ENCODE measurements at places on chromosomes 16 and 17. TPM values are rescaled to one million over a fixed set of nuclear protein-coding genes. Genes with fewer than 3 reads are reported as not detected.

DNA sequence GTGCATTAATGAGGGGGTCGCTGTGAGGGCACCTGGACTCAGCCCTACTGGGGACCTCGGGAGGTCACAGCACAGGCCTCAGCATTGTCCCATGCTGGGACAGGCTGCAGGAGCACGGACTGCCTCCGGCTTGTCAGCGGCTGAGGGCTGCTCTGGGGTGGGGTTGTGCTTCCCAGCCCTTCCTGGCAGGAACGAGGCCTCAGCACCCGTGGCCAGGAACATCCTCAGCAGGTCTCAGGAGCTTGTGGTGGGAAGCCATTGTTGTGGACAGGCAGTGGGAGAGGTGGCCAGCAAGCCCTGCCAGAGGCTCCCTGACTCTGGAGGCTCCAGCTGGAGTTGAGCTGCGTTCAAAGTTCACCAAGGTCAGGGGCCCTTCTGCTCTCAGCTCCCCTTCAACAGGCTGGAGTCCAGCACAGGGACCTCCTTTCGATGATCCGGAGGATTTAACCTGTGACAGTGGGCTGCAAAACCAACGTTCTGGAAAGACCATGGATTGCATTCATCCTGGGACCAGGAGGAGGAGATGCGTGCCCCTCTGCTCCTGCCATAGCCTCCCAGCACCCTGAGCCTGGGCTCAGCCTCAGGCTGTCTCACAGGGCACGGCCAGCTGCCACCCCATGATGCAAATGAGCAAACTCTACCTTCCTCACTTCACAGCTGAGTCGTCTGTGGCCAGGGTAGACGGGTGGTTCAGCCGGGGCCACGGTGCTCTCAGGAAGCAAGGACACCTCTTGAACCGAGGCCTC is 32.6 kb downstream of the FOXL1 start:
- H3K4me1 ChIP-seq = no peaks in the 10 kb centered on the region
- no peaks in the 10 kb centered on the region for H3K27me3 ChIP-seq
- H3K27ac ChIP-seq = no peak overlapping the region
- H3K36me3 ChIP-seq = no peaks in the 10 kb centered on the region

- peak overlapping the region; percentile 85 for H3K27ac ChIP-seq
- no peaks in the 10 kb centered on the region for H3K27me3 ChIP-seq
- H3K4me3 ChIP-seq = no peak overlapping the region
- H3K4me1 ChIP-seq = peaks cover 45% of the 10 kb centered on the region
Observed at GRCh38 chr16:4011225-4011939, 104.9 kb downstream of the ADCY9 start.

DNA sequence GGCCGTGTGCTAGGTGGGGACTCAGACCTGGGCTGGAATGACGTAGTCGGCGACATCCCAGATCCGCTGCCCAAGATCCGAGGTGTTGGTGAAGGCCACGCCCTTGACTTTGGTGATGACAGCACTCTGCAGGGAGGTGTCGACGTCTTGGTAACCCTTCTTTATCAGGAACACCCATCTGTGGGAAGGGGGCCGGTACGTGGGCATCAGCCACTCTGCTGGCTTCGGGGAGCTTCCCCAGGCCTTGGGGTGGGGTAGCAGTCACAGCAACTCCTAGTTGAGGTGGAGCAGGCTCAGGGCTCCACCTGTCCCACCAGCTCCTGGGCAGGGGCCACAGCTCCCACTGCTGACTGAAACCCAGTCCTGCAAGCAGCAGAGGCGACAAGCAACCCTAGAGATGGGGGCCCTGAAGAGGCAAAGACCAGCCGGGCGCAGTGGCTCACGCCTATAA is 4.3 kb downstream of the P2RX5 start:
- no peaks in the 10 kb centered on the region for H3K27me3 ChIP-seq
- H3K36me3 ChIP-seq = no peaks in the 10 kb centered on the region
- H3K4me1 ChIP-seq = peaks cover 20% of the 10 kb centered on the region
- no peak overlapping the region for H3K4me3 ChIP-seq

DNA sequence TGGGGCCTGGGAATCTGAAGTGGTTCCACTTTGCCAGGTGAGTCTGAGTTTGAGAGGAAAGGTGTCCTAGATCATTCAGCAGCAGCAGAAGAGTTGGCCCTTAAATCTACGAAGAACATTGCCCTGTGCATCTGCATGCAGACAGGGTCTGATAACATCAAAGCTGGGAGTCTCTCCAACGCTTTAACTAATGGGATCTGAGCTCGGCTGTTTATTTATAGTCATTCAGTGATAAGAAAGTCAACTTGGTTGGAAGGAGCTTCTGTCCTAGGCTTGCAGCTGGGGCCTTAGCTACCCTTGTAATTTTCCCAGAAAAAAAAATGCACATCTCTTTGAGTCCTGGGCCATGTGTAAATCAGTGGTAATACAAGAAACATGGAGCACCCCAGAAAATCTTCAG is 418.0 kb upstream of the HSBP1 start:
- H3K4me3 ChIP-seq = no peak overlapping the region
- H3K27ac ChIP-seq = no peak overlapping the region
- no peak for DNase-seq
- H3K36me3 ChIP-seq = no peaks in the 10 kb centered on the region
- H3K27me3 ChIP-seq = no peaks in the 10 kb centered on the region

- DNase-seq = no peak
- H3K36me3 ChIP-seq = no peaks in the 10 kb centered on the region
- H3K27me3 ChIP-seq = no peaks in the 10 kb centered on the region
- no peak overlapping the region for H3K27ac ChIP-seq
- H3K4me3 ChIP-seq = no peak overlapping the region
- peaks cover 5% of the 10 kb centered on the region for H3K4me1 ChIP-seq
Observed at GRCh38 chr16:68503334-68503733, 35.8 kb upstream of the ZFP90 start.

- H3K4me3 ChIP-seq = no peak overlapping the region
- peak; percentile 50 for DNase-seq
- H3K36me3 ChIP-seq = no peaks in the 10 kb centered on the region
- no peaks in the 10 kb centered on the region for H3K27me3 ChIP-seq
- no peak overlapping the region for H3K27ac ChIP-seq
Observed at GRCh38 chr16:61887903-61888302, 148.3 kb downstream of the CDH8 start.

- peaks cover 94% of the 10 kb centered on the region for H3K36me3 ChIP-seq
- H3K27me3 ChIP-seq = no peaks in the 10 kb centered on the region
- no peak overlapping the region for H3K27ac ChIP-seq
- no peak overlapping the region for H3K4me3 ChIP-seq
- no peak for DNase-seq
Observed at GRCh38 chr17:75623386-75623785, 9.8 kb upstream of the SMIM5 start.

DNA sequence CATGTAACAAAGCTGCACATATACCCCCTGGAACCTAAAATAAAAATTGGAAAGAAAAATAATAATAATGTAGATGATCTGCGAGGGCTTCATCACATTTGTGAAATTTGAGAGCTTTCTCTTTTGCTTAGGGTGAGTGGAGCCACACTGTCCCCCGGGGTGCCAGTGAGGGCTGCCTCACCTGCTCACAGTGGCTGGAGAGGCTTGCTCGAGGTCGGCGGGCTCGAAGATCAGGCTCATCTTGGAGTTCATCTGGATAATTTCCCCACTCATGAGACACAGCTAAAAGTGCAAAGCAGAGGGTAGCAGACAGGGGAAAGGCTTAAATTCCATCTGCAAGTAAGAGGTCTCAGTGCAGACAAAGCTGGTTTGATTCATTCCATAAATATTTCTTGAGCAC is 123.8 kb downstream of the DNAH3 start:
- no peak for DNase-seq
- no peak overlapping the region for H3K4me3 ChIP-seq
- peaks cover 5% of the 10 kb centered on the region for H3K4me1 ChIP-seq
- H3K36me3 ChIP-seq = no peaks in the 10 kb centered on the region

GRCh38 chr16:83206426-83206825 is 579.7 kb downstream of the CDH13 start:
- no peaks in the 10 kb centered on the region for H3K36me3 ChIP-seq
- no peaks in the 10 kb centered on the region for H3K27me3 ChIP-seq
- no peak for DNase-seq
- no peak overlapping the region for H3K27ac ChIP-seq

DNA sequence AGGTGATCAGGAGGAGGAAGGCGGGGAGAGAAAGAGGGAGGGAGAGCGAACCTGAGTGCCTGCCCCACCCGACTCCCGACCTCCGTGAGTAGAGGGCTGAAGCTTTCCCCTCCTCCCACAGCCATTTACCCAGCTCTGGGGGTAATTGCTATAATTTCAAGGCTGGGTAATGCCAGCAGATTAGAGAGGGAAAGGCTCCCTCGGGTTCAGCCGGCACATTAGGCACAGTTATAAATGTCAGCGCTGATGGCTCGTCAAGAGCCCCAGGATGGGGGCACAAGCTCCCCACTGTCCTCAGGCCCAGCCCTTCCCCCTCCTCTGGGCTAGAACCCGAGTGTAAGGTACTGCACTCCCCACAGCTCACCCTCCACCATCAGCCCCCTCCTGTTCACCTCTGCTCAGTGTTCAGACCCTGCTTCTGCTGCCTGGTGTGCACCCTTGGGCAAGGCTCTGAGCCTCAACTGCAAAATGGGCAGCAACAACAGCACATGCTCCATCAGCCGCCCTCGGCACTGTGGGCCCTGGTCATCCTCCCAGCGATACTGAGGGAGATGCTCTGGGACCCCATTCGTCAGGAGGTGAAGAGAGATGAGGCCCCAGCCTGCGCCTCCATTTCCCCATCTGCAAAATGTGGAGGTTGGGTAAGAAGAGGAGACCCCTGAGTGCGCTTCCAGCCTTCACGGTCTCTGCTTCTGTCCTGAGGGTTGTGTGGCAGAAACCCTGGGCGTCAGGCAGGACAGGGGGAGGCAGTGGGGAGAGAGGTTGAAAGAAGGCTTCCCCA is 77.2 kb downstream of the NT5M start:
- DNase-seq = no peak
- no peak overlapping the region for H3K4me3 ChIP-seq
- H3K36me3 ChIP-seq = no peaks in the 10 kb centered on the region

DNA sequence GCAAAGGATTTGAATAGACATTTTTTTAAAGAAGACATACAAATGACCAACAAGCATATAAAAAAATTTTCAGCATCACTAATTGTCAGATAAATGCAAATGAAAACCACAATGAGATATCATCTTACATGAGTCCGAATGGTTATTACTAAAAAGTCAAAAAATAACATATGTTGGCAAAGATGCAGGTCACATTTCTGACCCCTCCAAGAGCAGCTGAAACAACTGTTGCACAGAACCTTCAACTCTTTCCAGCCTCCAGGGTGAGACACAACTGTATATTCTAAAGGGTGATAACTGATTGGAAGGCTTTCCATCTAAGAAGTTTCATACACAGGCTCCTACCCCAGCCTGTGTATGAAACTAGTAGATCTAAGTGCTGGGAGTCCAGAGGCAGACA is 51.9 kb downstream of the SLFN5 start:
- no peak overlapping the region for H3K27ac ChIP-seq
- no peak for DNase-seq
- H3K4me1 ChIP-seq = peaks cover under 1% of the 10 kb centered on the region
- H3K4me3 ChIP-seq = no peak overlapping the region

DNA sequence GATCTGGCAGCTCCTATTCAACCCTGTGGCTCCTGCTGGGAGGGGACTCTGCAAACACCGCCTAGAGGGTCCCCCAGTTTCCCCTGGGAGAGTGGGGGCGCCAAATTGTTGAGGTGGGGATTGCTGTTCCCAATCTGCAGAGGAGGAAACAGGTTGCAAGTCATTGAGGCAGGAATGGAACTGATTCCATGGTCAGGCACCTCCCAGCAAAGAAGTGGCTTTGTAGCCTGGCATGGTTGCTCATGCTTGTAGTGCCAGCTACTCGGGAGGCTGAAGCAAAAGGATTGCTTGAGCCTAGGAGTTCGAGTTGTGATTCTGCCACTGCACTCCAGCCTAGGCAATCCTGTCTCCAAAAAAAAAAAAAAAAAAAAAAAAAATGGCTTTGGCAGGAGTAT is 198 bp upstream of the PYDC1 start:
- no peaks in the 10 kb centered on the region for H3K36me3 ChIP-seq
- no peak overlapping the region for H3K27ac ChIP-seq

DNA sequence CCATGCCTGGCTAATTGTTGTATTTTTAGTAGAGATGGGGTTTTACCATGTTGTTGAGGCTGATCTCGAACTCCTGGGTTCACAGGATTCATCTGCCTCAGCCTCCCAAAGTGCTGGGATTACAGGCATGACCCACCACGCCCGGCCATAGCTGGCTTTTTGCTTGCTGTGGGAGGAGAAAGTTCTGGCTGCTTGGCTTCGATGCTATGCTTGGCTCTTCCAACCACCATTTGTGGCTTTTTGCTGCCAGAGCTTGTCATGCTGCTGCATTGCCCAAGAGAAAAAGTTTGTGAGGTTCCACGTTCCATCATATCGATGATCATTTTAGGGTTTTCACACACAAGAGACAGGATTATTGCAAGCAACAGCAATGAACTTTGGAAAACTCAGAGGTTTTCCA is 16.2 kb downstream of the BMERB1 start:
- no peaks in the 10 kb centered on the region for H3K36me3 ChIP-seq
- no peak overlapping the region for H3K27ac ChIP-seq
- no peak for DNase-seq
- no peaks in the 10 kb centered on the region for H3K4me1 ChIP-seq
- no peak overlapping the region for H3K4me3 ChIP-seq

GRCh38 chr16:72821185-72821950 is 226.6 kb downstream of the ZFHX3 start:
- no peaks in the 10 kb centered on the region for H3K36me3 ChIP-seq
- no peak overlapping the region for H3K4me3 ChIP-seq
- DNase-seq = no peak
- no peaks in the 10 kb centered on the region for H3K27me3 ChIP-seq
- no peaks in the 10 kb centered on the region for H3K4me1 ChIP-seq

- peaks cover 51% of the 10 kb centered on the region for H3K27me3 ChIP-seq
- no peak for DNase-seq
- H3K4me3 ChIP-seq = peak overlapping the region; percentile 47
Observed at GRCh38 chr16:89199241-89200123, 855 bp downstream of the SLC22A31 start.

GRCh38 chr16:29726845-29727377 is 18.9 kb downstream of the C16orf54 start:
- H3K4me3 ChIP-seq = no peak overlapping the region
- DNase-seq = no peak
- H3K4me1 ChIP-seq = no peaks in the 10 kb centered on the region
- no peak overlapping the region for H3K27ac ChIP-seq
- H3K27me3 ChIP-seq = no peaks in the 10 kb centered on the region

DNA sequence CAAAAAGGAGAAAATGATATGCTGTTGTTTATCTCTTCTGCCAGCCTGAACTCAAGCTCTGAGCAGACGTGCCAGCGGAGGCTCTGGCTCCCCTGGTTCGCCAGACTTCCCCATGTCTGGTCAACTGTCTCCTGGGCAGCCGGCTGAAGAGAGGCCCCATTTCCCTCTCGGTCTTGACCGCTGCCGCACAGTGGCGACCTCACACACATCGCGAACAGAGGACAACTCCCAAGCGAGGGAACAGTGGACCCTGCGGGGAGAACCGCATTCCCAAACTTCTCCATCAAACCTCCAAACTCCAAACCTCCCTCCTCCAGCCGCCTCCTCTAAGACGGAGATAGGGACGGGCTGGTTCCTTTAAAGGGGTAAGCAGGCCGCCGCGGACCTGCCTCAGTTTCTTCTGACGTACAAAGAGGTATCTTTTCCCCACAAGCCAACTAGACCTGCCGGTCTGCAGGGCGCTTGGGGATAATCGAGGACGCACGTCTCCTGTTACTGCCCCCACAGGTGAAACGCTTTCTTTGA is 24.9 kb upstream of the RFFL start:
- H3K27ac ChIP-seq = peak overlapping the region; percentile 78
- no peaks in the 10 kb centered on the region for H3K27me3 ChIP-seq
- peak; percentile 63 for DNase-seq
- H3K4me1 ChIP-seq = peaks cover 28% of the 10 kb centered on the region

- no peak overlapping the region for H3K27ac ChIP-seq
- no peaks in the 10 kb centered on the region for H3K27me3 ChIP-seq
- peaks cover 5% of the 10 kb centered on the region for H3K36me3 ChIP-seq
- peaks cover 13% of the 10 kb centered on the region for H3K4me1 ChIP-seq
- DNase-seq = no peak
Observed at GRCh38 chr16:11542069-11542744, 44.5 kb downstream of the LITAF start.

ADGRG1 gene
- polyA plus RNA-seq = 0.08 TPM

MILR1 gene
- 72.0 TPM for polyA plus RNA-seq

ASGR1 gene
- 114 TPM for polyA plus RNA-seq

SCN4A gene
- not detected for polyA plus RNA-seq

Measured in CD14-positive monocyte (primary cell).